ENCODE measurements at places on chromosomes 5 and 9.

DNA sequence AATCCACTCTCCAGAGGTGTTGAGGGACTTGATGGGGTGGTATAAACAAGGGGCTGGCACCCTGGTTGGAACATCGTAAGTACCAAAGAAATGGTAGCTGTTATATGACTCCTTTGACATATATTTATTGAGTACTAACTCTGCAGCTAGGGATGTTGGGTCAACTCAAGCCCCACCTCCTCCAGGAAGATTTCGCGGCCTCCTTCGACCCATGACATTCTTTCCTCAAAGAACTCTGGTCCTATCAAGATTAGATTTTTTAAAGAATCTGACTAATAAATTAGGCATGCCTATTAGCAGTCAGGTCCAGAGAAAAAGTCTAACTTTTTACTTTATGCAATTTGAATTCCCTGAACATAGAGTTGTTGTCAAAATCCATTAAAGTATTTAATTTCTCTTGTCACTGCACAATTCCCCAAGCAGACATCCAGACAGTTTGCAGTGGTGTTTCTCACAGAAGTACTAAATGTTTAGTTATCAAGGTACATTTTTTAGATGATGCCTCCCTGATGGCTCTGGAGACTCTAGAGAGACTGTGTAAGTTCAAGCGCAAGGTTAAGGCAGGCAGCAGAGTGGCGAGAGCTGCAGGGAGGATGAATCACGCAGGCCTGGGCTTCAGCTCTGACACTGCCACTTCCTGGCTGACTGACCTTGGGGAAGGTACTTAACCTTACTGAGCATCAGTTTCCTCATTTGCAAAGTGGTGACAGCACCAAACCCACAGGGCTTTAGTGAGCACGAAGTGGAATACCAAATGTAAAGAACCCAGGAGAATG is 209.6 kb downstream of the TTLL11 start:
- DNase-seq, result no peak

DNA sequence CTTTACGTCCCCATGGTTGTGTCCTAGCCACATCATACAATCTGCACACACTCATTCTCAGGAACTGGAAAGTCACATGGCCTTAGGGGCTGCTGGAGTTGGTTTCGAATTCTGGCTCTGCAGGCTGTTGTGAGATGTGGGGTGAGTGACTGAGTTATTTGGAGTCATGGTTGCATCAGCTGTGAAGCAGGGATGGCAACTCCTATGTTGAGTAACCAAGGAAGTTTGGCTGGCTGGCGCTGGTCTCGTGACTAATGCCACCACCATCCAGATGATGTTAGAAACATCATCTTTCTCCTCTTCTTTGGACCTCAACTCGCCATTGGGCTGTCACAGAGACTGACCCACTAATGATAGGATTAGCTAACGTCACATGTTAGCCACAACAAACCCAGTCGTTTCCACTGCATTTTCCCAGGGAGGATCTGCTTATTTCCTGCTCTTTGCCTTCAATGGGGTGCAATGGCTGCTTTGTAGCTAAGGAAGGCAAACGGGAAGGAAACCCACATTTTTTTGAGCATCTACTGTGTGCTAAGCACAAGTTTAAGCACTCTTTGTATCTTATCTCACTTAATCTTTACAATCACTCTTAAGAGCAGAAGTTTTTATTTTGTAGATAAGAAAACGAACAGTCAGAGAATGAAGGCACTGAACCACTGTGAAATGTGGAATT is 78.1 kb upstream of the UBTD2 start:
- no peak for DNase-seq

DNA sequence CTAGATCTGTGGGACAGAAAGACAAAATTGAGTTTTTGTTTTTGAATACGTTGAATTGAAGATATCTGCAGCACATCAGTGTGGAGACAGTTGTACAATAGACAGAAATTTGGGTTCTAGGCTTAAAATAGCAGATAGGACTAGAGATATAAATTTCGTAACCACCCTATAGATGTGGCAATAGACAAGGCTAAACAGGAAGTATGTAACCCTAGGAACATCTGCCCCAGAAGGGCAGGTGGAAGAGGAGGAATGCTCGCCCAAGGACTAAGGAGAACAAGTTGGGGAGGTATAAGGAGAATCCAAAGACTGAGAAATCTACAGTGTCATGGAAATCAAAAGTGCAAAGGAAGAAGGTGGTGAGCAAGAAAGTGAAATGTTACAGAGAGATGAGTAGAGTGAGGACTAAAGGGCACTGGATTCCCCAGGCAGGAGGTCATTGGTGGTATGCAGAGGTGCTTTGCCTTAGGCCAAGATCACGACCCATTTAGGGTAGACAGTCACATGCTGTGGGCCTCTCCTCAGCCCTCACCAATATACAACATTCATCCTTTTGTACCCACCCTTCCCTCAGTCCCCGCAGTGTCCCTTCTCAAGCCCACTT is 109.1 kb upstream of the ELL2 start:
- DNase-seq, result no peak

- DNase-seq, result no peak
These were observed 87.8 kb downstream of the HAPLN1 start for GRCh38 chr5:83632874-83633273.

DNA sequence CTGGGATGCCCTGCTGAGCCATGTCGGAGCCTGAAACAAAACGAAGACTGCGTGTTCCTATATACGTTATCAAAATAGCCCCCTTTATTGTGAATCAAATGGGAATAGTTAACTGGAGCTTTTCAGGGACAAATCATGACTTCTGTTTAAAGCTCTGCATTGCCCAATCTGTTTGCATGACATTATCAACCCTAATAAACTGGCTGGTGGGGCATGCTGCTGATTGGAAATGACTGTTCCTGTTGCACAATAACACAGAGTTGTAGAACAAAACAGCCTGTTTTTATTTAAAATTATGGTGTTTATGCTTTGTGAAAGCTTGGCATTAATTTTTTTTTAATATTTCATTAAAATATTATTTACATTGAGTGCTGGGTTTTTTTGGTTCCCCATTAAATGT is 215.5 kb downstream of the TMEM167A start:
- no peak for DNase-seq

- no peak for DNase-seq
These were observed 37.3 kb upstream of the KLF9 start for GRCh38 chr9:70451765-70452164.

GRCh38 chr5:179759581-179760551 is 27.2 kb downstream of the MAML1 start:
- DNase-seq, result no peak

GRCh38 chr9:755454-756381 is 85.8 kb upstream of the DMRT1 start:
- no peak for DNase-seq

GRCh38 chr5:32602906-32603305 is 17.5 kb downstream of the SUB1 start:
- no peak for DNase-seq

DNA sequence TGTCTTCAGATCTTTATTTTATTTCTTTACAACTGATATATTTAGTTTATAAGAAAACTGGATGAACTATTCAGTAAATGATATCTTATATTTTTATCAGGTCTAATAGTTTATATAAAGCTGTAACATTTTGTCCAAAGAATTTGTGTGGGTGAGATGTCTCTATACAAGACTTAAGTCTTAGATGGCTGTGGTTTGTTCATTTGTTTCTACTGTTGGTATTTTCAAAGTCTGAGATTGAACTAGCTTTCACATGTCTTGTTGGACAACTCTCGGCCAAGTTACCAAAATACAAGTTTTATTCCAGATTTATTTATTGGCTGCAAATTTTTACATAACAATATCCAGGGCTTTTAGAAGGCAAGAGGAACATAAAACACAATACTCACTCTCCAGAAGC is 286.0 kb downstream of the NR2F1-AS1 start:
- no peak for DNase-seq

- no peak for DNase-seq
These were observed 1.7 kb upstream of the OTULINL start for GRCh38 chr5:14579731-14580397.

- no peak for DNase-seq
These were observed 42.3 kb upstream of the DHFR start for GRCh38 chr5:80697100-80697499.

DNA sequence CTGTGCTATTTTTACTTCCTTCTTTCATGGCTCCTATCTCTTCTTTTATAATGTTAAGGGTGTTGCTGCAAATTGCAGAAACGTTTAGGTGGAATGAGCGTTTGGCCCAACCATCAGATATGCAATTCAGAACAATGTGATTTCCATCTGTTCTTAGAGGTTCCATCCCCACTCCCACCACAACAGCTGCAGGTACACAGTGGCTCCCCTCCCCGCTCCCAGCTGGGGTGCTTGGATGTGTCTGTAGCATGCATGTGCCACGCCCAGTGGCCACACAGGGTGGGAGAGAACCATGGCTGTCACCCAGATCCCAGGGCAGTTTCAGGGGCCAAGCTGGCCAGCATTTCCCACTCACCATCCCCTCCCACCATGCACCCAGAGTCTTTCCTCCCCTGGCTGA is 62.2 kb downstream of the ACTL7B start:
- no peak for DNase-seq

DNA sequence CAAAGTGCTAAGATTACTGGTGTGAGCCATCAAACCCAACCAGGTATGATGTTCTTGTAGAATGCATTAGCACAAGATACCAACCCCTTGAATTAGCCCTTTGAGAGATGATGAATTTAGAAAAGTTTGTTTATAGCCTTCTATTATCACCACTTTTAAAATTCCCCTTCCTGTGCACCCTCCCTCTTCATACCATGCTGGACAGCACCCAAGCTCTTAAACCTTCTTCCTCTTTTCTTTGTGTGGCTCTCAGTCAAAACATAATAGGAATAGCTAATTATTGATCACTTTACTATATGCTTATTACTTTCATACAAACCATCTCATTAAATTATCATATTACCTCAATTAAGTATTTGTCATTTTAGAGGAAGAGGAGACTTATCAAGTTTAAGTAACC is 87.6 kb upstream of the TMED7 start:
- no peak for DNase-seq

GRCh38 chr5:31638345-31638744 is 586 bp upstream of the PDZD2 start:
- no peak for DNase-seq

Data from Peyer's patch (tissue), 4 donors.